ENCODE measurements at places on chromosomes 7 and 10. TPM values are rescaled to one million over a fixed set of nuclear protein-coding genes. Genes with fewer than 3 reads are reported as not detected.

Gene COL1A2
- total RNA-seq: not detected

Gene TMEM196
- not detected for total RNA-seq

Gene TLX1
- total RNA-seq: not detected

Gene LIPK
- not detected for total RNA-seq

Gene ARHGAP22
- total RNA-seq: not detected
